Stimulated activated CD4-positive, alpha-beta T cell treated with anti-CD3 and anti-CD28 coated beads, Interleukin-4, amount 100 ng/mL, for 4 hours (primary cell): ENCODE measurements at places on chromosomes 3 and 15.

DNA sequence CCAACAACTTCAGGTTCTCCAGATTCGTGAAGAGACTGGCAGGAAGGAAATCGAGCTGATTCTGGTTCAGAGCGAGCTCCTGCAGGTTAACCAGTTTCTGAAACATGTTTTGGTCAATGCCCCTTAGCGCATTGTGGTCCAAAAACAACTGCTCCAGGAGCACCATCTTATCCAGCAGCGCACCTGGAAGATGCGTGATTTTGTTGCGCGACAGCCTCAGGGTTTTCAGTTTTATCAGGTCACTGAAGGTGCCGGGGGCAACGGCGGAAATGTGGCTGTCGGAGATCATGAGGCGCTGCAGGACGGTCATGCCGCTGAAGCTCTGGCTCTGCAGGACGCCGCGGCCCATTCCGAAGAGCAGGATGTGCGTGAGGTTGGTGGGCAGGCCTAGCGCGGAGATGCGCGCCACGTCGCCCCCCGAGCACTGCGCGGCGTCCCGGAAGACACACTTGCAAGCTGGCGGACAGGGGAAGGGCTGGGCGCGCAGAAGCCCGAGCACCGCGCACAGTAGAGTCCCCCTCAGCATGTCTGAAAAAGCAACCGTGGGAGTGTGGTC lies 1.2 kb downstream of the GP5 start:
- DNase-seq: peak; percentile 25

DNA sequence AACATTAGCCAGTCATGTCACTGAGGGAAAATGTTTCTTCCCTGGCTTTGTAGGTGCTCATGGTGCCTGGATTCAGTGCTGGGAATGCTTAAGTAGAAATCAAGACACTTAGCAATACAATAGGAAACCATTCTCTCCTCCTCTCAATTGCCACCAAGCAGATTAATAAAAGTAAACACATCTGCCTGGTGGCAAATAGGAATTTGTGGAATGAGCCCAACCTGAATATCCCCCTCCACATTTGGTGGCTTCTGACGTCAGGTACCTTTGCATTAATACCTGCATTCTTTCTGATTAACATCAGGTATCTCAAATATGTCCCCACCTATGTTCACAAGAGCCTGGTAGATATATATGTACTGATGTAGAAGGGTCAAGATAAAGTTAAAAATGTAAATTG lies 42.7 kb downstream of the PPP2R3A start:
- no peak for DNase-seq

- no peak for DNase-seq
Observed at GRCh38 chr3:102079809-102080197, 230.5 kb downstream of the NFKBIZ start.

GRCh38 chr3:50238549-50239026 lies 2.6 kb downstream of the GNAI2 start:
- no peak for DNase-seq

GRCh38 chr3:4841776-4842440 lies 137.3 kb upstream of the BHLHE40 start:
- DNase-seq: no peak

- DNase-seq: no peak
Observed at GRCh38 chr3:157157836-157158235, 2.1 kb downstream of the CCNL1 start.

GRCh38 chr3:59695860-59696259 lies 646.0 kb upstream of the CFAP20DC start:
- DNase-seq: no peak

GRCh38 chr3:118675305-118675704 lies 359.3 kb downstream of the IGSF11 start:
- no peak for DNase-seq

GRCh38 chr15:89575656-89576416 lies 567 bp downstream of the TICRR start:
- no peak for DNase-seq

DNA sequence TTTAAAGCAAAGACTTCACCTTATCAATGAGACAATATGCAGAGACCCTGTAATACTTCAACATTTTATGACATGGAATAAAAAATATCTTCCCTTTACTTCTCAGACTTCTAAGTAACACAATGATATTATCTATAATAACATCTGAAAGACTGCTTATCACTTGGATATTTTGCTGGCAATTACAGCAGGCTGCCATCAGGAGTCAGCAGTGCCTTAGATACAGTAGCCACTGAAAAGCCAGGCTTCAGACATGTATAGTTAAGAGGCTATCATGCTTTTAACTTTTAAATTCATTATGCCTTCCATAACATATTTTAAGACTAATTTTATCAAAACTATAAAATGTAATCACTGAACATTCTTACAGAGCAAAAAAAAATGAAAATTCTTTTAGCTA lies 227.5 kb downstream of the NEK10 start:
- DNase-seq: no peak

- DNase-seq: no peak
Observed at GRCh38 chr3:121670676-121671075, 10.0 kb upstream of the HCLS1 start.
